ENCODE measurements at places on chromosomes 6 and 20. TPM values are rescaled to one million over a fixed set of nuclear protein-coding genes. Genes with fewer than 3 reads are reported as not detected.

DNA sequence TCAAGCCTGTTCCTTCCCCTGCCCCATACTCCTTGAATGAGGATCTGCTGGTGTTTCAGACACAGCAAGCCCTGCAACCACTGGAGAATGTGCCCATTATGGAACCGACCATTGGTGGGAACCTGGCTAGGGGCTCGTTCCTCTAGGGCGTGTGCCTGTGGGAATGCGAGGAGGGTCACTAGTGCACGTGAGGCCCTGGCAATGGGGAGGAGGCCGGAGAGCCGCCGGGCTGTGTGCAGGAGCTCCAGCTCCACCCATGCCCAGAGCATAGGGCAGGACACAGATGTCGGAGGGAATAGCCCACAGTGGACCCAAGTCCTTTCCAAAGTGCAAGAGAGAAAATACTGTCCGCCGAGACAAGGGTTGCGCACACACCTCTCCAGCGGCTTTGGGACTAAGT, 99.3 kb downstream of the ERMARD start:
- no peak for DNase-seq

- DNase-seq: no peak
Measured at GRCh38 chr6:147879031-147879580, 370.6 kb downstream of the SAMD5 start.

DNA sequence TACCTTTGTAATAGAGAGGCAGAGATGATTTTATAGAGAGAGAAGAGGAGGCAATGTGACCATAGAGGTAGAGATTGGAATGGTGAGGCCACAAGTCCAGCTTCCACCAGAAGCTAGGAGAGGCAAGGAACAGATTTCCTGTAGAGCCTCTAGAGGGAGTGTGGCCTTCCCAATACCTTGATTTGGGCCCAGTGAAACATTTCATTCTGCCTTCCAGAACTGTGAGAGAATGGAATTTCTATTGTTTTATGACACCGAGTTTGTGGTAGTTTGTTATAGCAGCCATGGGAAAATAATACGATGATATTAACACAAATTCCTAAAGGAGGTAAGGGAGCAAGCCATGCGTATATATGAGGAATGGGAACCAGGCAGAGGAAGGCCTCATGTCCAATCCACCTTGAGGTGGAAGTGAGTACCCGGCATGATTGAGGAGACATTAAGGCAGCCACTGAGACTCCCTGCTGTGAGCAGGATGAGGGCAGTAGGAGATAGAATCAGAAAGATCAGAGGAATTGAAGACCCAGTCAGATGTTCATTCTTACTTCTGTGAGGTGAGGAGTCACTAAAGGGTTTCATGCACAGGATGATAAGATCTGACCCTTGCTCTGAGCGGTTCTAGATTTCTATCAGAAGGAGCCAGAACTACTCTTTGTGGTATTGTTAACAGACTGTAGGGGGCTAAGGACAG, 636.3 kb upstream of the IMPG1 start:
- no peak for DNase-seq

GRCh38 chr6:149275621-149276020, 41.9 kb upstream of the TAB2 start:
- no peak for DNase-seq

DNA sequence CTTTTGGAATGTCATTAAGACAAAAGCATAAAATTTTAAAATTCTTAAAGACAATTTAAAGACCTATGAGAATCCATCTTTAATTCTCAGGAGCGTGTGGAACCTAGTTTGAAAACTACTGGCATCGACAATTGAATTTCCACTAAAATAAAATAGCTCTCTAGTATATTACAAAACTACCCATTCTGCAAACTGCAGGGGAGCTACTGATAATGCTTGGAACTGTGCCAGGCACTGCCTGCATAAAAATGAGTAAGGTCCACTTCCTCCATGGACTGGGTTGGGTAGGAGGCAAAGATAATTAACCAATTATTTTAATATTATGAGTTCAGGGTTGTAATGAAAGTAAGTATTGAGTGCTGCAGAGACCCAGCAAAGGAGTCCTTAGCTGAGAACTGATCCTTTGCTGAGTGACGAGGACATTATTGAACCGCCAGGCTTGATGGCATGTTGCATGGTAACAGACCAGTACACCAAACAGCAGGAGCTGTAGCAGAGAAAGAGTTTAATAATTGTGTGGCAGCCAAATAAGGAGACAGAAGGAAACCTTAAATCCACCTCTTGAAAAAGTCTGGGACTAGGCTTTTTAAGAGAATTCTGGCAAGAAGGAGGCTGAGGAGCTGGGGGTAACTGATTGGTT, 261.3 kb downstream of the ESR1 start:
- DNase-seq: no peak

DNA sequence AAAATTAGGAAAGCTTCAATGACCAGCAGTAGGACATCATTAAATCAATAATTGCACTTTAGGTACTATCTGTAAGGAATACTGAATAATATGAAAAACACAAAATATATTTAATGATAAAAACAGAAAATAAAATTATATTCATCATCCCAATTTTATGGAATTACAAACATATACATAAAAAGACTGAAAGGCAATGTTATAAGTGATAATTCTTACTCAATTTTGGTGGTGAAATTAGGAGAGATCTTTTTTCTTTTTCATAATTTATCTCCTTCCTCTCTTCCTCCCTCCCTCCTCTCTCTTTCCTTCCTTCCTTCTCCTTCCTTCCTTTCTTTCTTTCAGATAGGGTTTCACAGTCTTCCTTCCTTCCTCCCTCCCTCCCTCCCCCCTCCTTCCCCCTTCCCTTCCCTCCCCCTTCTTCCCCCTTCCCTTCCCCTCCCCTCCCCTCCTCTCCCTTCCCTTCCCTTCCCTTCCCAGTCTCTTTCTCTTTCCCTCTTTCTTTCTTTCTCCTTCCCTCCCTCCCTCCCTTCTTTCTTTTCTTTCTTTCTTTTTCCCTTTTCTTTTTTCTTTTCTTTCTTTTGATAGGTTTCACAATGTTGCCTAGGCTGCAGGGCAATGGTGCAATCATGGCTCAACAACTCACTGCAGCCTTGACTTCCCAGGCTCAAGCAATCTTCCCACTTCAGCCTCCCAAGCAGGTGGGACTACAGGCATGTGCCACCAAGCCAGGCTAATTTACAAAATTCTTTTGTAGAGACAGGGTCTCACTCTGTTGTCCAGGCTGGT, 36.8 kb downstream of the RSPH3 start:
- no peak for DNase-seq

DNA sequence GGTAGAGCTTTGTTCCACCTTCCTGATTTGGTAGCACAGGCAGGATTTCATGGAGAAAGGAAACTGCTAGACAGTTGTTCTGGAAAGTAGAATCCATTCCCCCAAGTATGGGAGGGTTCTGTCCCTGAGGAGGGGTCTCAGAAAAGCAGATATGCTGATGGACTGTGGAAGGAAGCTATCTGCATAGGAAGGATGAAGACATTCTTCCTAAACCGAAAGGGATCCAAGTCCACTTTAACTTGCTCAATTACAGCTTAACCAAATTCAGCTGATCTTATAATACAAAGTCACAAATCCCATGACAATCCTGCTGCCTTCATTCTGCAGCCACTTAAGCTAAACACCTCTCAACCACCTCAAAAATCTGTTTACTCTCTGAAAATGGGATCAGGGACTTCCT, 2.6 kb downstream of the MAN1A1 start:
- no peak for DNase-seq

DNA sequence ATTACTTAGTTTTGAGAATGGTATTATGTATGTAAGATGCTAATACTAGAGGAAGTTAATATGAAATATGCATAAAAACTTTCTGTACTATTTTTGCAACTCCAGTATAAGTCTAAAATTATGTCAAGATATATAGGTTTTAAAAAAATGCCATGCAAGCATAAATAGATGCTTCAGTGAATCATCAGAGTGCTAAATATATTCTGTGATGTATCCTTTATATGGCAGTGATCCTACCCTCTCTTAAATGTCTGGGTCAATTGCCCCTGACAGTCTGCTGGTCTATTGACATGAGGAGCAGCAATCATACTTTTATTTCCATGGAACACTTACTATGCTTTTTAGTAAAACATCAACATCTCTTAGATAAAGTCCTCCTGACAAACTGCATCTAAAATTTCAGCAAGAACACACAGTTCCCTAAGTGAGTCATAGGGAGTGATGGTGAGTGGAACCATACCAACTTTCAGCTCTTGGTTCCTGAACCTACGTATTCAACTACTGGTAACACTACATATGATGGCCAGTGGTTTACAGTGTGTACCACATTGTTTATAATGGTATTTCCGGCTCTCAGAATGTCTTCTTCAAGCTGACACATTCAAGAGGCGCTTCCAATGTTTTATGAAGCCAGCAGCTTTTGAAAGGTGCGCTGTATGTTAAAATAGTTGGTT, 928.7 kb upstream of the GJE1 start:
- DNase-seq: no peak

DNA sequence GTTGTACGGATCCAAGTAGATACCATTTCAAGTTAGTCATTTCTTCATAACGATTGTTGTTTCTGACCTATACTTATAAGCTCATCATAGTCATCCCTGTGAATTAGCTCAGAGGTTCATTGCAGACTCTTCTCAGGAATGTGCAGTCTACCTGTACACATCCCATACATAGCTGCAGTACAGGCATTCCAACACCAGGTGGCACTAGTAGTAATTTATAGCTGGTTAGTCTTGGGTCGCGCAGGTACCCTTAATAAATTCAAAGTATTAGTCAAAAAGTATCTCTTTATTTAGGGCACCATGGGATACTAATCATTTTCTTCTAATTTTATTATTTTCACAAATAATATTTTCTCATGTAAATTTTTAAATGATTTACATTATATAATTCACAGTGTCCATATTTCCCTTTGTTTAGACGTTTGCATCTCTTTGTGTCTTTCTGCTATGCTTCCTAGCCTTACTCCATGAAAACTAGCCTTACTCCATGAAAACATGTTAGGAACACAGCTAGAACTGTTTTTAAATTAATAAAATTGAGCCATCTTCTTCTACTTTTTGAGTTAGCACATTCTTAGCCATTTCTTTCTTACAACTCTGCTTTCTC, 128.6 kb upstream of the FAM83B start:
- no peak for DNase-seq

GRCh38 chr6:130200020-130200419, 22.7 kb downstream of the SAMD3 start:
- DNase-seq: no peak

GRCh38 chr6:41798901-41799558, 11.5 kb downstream of the TOMM6 start:
- no peak for DNase-seq

GRCh38 chr6:109296452-109296851, 85.8 kb downstream of the CD164 start:
- no peak for DNase-seq

GRCh38 chr20:32898729-32899128, 40.0 kb downstream of the EFCAB8 start:
- DNase-seq: no peak

DNA sequence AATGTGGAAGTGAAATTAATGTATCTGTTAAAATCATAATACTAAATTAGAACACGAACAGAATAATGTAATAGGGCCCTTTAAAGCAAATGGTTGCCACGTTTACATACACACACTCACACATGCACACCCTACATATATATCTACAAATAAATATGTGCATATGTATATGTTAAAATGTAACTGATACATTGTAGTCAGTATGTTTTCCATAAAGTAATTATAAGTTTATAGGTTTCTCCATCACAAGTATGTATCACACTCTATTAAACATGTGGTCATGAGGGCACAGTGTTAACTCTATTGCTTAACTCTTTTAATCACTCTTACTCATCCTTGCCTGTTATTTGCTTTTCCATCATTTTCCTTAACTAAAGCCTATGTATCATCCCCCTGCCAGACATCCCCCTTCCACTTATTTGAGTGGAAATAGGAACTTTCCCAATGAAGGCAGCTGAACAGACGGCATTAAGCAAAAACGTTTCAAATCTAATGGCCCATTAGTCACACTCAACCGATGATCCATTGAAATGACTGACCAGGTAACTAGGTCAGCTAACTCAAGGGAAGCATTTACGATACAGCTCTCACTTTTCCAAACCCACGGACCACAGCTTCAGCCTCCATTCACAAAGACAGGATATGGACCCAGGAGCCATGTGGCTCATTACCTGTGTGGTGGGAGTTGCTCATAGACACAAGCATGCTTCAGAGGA, 89.3 kb downstream of the HAO1 start:
- no peak for DNase-seq

GJA10 gene
- total RNA-seq: not detected

CCDC170 gene
- 0.71 TPM for total RNA-seq

TBX18 gene
- 4.6 TPM for total RNA-seq

PXT1 gene
- total RNA-seq: not detected

GABRR1 gene
- total RNA-seq: not detected
